Stimulated activated CD8-positive, alpha-beta memory T cell treated with anti-CD3 and anti-CD28 coated beads, Interleukin-7, amount 100 ng/mL, for 48 hours (primary cell): ENCODE measurements at places on chromosomes 5 and 9.
A peak's percentile ranks its signal among the peaks of the same experiment; 100 is the strongest.

GRCh38 chr9:76400534-76401096 lies 6.4 kb upstream of the RFK start:
- no peak for DNase-seq

DNA sequence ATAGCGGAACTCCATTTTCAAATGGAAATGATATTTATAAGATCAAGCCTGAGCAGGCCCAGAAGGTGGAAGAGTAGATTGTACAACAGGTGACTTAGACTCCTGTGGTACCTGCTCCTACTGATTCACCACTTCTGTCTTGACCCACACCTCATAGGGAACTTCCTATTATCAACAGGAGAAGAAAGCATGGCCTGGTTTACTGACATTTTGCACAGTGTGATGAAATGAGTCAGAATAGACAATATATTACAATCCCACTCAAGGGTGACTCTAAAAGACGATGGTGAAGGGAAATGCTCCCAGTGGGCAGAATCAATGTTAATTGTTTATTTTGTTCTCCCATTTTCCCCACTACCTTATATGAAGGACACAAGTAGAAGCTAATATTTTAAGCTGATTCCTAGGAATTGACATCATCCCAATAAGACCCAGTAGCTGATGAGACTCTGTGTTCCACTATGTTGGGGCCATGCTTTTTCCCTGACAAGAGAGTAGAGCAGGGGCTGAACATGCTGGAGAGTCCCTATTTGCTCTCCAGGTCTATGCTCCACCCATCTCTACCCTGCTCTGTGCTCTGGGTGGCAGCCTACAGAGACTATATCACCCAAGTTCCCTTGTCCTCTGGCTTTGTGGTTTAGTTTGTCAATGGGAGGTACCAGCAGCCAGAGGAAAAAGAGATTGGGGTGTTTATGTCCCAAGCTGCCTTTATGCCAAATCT lies 163.4 kb upstream of the FSTL4 start:
- DNase-seq = no peak

- DNase-seq = no peak
Measured at GRCh38 chr5:100252944-100253343, 282.2 kb upstream of the FAM174A start.

- no peak for DNase-seq
Measured at GRCh38 chr5:42366051-42366450, 57.2 kb upstream of the GHR start.

DNA sequence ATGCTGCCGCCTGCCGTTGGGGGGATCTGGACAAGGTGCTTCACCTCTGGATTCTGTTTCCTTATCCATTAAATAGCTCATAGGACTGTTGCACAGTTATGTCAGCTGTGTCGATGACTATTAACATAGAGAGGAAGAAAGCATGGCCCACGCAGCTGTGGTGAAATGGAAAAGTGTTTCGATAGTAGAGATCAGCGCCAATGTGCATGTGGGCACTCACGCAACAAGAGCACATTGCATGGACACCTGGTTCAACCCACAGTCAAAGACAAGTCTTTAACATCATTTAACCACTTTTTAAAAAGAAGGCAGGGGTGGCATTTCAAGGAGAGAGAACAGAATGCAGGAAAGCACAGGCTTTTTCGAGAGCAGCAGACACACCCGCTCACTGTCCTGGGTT lies 107.6 kb downstream of the ADCY2 start:
- no peak for DNase-seq

GRCh38 chr5:25444697-25445096 lies 799.9 kb upstream of the CDH10 start:
- DNase-seq = no peak

DNA sequence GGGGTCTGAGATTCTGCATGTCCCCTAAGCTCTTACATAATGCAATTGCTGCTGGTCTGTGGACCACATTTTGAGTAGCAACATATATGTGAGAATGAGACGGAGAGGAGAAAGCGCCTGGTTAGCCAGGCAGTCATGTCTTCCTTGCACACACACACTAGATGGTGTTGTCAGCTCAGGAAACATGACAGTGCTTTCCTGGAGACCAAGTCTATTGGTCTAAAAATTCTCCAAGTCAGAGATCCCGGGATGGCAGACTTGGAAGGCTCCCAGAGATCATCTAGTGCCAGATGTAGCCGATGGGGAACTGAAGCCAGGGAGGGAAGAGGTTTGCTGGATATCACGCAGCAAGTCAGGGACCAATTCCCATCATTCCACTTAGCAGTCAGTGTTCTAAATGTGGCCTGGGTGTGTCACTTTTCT lies 53.4 kb downstream of the GALNT12 start:
- no peak for DNase-seq

- no peak for DNase-seq
Measured at GRCh38 chr5:115577741-115578140, 24.5 kb downstream of the TICAM2 start.

DNA sequence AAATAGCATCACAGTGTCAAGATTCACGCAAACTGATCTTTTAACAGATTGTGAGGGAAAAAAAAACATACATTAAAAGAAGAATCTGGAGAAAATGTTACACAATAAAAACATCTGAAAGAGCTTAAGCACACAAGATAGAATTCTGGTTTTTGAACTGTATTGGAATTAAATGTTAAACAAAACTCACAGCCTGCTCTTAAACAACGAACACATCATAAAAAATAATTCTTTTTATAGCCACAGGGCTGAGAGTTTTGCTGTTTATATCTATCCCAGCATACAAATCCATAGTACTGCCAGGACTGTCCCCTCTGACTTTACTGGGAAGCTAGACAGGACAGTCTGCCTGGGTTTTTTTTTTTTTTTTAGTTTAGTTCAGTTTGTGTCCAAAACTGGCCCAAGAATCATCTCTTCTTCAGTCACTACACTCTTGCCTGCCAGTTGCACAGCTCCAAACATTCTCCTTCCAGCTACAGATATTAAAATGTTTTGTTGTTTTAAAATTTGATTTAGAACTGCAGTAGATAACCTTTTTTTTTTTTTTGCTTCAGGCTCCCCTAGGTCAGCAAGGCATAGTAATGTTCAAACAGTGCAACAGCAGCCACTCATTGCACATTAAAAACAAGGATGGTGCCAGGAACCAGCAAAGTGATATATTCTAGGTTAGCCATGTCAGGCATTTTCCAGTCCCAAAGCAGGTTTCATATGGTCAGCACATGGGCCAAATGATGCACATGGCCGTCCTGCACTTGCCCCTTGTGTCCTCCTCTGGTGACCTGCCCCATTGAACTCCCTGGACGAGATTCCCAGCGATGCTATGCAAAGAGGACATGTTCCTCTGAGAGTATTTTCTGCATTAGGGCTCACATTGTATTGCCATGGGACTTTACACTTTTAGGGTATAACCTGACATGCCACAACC lies 173.6 kb downstream of the ARL15 start:
- DNase-seq = no peak

DNA sequence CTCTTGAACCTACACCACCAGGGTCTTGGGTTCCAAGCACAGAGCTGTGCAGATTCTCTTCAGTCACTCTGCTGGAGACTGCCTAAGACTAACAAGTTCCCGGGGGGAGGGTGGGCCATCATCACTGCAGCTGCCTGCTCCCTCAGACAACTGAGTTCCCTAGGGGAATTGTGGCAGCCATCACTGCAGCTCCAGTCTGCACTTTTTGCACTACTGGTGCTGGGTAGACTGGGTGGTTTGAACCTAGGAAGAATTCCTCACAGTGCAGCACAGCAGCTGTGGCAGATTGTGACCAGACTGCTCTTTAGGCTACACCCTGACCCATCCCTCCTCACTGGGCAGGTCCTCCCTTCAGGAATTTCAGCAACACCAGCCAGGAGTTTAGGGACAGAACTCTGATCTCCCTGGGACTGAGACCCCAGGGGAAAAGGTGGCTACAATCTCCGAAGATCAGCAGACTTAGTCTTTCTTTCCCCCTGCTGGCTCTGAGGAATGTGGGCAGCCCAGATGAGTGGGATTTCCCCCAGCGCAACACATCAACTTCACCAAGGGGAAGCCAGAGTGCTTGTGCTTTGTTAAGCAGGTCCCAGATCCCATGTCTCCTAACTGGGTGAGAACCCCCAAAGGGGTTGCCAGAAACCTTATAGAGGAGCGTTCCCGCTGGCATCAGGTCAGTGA lies 30.9 kb upstream of the RGMB start:
- DNase-seq = no peak

DNA sequence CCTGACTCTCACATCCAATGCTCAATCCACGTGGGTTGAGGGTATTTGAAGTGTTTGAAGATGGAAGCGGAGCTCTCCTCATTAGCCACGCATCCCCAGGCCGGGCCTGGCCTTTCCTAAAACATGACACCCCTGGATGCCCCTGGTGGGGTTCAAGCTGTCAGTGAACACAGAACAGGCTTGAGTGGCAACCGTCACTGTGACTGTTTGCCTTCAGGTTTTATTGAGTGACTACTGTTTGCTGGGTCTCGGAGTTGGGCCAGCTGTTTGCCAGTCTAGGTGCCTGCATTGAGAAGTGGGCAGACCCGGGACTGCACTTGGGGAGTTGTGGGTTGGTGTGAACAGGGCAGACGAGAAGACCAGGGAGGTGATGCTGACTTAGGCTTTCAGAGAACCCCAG lies 7.8 kb upstream of the OLFM1 start:
- no peak for DNase-seq

DNA sequence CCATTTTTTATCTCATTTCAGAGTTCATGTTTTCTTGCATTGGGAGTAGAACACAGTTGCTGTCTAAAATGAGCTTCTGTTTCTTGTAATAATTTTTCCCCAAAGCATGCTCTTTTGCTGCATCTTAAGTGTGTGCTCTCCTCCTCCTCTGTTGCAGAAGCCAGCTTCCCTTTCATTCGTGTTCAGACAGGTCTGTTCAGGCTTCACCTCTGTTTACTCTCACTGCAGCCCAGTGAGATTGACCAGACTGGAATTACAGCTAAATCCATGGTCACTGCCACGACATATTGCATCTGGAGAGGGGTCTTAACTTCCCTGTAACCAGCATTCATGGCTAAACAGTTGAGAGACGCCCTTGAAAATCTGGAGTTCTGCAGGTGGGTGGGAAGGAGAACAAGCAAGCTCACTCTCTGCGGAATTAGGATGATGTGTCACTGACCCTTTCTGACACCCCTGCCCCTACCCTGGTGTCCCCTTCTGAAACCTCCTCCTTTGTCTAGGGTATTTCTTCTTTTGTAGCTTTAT lies 223.2 kb downstream of the FSTL4 start:
- no peak for DNase-seq

- DNase-seq = peak; percentile 77
Measured at GRCh38 chr5:100903039-100903887, at the start of gene ST8SIA4. ST8SIA4 (minus strand) TSS chr5:100903282; CDS start chr5:100902955, 327 bp downstream.

DNA sequence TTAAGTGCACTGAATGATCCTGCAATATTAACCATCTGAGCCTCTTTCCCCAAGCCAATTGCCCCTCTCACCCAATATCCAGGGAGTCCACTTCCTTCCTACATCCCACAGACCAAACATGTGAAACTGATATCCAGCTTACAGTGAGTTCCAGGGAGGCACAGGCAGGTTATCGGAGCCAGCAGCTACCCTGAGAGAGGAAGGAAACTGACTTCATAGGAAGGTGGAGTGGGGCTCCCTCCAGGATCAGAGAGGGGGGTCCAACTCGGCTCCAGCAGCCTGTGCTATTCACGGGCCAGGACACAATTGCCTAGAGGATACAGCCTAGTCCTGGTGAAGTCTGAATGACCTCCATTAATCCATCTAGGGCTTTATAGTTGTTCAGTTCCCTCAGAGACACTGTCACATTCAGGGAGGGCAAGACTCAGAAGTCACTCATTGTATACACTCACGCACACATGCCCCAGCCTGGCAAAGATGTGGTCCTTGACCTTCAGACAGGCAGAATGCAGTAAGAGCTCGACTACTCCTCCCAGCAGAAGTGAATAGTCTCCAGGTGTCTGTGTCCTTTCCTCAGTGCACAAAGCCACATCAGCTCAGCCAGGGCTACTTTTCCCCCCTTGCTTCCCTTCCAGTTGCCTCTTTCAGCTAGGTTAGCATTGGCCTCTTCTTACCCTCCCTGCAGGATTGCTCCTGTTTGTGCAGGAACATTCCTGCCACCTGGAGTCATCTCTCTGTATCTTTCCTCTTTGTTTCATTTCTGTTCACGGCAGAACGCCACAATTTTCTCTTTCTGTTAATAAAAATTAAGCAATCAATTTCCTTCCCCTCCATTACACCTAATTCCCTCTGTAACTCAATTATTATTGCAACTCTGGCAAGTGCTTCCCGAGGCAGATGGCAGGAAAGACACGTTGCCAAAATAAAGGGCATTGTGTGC lies 501.7 kb downstream of the ARHGEF28 start:
- no peak for DNase-seq

GRCh38 chr9:36642817-36643216 lies 70.1 kb downstream of the MELK start:
- no peak for DNase-seq

DNA sequence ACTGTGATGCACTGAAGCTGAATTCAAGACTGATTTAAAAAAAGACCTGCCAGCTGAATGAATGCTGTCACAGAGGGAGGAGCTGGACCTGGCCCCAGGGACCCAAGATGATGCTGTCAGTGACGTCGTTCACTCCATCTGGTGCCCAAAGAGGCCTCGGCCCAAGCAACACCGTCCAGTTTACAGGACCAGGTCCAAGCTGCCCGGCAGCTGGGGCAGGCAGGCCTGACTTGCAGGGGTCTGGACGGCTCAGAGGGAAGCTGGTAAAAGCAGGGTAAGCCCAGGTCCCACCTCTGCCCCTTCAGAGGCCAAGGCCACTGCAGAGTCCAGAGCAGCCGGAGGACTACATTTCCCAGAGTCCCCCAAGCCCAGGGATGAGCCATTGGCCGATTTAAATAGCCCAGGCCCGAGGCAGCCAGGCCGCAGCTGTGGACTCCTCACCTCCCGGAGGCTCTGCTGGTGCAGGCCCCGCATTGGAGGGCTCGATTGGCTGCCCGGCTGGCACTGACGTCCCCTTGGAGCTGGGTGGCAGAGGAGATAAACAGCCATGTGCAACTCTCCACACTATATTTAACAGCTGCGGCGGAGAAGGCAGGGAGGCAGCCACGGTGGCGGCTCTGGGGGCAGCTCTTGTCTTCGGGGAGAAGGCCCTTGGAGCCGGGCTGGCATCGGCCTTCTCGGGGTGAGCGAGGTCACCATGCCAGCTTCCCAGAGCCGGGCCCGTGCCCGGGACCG lies at the start of gene PLPP7:
TSS of gene PLPP7 (plus strand) at position 423 of the 735 bp plus-strand sequence. CDS start at position 698, 275 bp downstream.
- no peak for DNase-seq

DNA sequence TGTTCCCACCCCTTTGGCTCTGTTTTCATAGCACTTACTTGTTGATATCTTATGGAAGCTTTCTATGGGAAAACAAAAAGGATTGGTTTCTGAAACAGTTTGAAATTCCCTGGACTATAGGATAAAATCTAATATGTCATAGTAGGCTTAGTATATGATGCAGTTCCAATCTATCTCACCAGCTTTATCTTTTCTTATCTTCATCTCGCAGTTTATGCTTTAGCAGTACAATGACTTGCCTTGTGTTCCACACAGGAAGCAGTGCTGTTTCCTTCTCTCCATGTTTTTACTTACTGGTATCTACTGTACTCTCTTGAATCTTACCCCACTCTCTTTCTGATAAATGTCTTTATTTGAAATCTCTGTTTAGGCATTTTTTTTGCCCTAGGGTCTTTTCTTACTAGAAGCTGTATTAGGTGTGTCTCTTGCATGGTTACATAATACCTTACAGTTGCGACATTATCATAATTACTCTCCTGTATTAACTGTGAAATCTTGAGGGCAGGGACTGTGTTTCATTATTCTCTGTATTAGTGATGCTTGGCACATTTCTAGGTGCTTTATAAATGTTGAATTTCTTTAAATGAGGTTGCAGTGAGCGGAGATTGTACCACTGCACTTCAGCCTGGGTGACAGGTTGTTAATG lies 76.3 kb downstream of the FOCAD start:
- no peak for DNase-seq

GRCh38 chr9:3458806-3459475 lies 66.9 kb downstream of the RFX3 start:
- no peak for DNase-seq
